ENCODE measurements at places on chromosomes 11 and 22.

GRCh38 chr22:45966895-45967365 lies 10.0 kb downstream of the WNT7B start:
- DNase-seq, result no peak

GRCh38 chr11:12132790-12133145 lies 22.4 kb downstream of the MICAL2 start:
- DNase-seq, result no peak

DNA sequence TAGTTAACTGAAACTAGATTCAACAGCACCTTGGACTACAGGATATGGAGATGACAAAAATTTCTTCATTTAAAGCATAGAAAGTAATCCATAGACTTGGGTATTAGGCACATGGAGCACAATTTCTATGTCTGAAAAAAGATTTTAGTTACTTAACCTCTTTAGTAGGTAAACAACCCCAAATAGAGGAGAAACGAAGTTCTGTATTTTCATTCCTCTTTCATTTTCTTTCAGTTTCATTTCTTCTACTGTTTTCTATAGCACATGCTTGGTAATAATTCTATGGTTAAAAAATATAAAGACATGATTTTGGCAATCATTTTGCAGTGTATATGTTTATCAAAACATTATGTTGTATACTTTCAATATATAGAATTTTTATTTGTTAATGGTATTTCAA lies 99.5 kb downstream of the CASP12 start:
- no peak for DNase-seq

DNA sequence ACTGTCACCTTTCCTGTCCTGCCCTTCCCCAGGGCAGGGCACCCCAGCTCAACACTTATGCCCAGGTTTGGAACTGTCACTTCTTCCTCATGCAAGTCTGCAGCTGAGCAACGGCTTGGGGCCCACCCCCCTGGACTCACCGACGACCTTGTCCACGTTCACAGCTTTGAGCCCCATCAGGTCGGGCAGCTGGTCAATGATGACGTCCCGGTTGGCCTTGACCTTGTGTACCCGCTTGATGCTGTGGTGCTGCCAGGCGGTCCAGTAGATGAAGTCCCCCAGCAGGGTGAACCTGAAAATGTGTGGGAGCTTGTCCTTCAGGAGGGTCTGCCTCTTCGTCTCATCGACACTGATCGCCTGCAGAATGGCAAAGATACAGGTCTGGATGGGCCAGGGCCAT lies 135.0 kb downstream of the CRYBB2 start:
- DNase-seq, result no peak

GRCh38 chr11:133887692-133888332 lies 42.5 kb upstream of the SPATA19 start:
- DNase-seq, result no peak

DNA sequence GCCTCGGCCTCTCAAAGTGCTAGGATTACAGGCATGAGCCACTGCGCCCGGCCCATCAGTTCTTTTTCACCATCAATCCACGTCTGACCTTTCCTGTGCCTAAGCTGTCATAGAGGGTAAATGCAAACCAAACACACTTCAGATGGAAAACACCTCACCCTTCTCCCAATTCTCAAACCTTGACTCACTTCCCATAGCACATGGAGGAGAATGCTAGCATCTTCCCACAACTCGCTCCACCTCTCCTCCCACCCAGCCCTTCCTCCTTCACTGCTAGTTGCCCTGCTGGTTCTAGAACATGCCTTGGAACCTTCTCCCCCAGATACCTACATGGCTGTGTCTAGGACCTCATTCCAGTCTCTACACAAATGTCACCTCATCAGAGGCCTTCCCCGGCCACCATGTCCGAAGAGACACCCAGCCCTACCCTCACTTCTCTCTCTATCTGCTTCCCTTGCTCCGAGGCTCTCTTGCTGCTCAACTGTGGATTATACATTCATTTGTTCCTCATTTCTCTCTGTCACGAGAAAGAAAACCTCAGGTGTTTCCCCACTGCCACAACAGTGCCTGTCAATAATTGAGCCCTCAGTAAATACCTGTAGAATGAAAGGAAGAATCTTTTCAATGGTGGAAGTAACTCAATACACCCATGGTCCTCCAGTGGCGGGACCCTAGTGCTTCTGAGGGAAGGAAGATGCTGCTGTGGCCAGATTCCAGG lies 21.3 kb upstream of the NCF4 start:
- no peak for DNase-seq

- no peak for DNase-seq
These were observed 25.9 kb downstream of the MOV10L1 start for GRCh38 chr22:50115693-50116092.

GRCh38 chr22:17878941-17879340 lies 104.7 kb upstream of the BID start:
- DNase-seq, result no peak

DNA sequence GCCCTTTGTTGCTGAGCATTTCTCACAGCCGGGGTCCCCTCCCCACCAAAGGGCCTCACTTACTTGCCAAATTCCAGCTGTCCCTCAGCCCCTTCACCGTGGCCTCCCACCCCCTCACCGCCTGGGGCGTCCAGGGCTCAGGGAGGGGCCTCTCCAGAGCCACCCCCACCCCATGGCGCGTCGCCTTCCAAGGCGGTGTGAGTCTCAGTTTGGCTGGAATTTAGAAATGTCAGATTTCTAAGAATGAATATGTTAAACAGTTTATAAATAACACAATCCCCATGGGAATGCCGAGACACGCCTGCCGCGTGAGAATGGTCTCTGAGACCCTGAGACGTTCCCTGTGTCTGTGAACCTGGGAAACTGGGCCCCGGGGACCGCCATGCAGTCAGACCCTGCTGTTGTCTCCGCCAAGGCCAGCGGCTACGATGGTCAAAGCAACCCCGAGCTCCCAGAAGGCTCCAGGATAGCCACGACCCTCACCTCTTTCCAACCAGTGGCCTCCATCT lies 28.9 kb downstream of the CELSR1 start:
- DNase-seq, result no peak

- DNase-seq, result no peak
These were observed 158.8 kb downstream of the TTC17 start for GRCh38 chr11:43517518-43517917.

DNA sequence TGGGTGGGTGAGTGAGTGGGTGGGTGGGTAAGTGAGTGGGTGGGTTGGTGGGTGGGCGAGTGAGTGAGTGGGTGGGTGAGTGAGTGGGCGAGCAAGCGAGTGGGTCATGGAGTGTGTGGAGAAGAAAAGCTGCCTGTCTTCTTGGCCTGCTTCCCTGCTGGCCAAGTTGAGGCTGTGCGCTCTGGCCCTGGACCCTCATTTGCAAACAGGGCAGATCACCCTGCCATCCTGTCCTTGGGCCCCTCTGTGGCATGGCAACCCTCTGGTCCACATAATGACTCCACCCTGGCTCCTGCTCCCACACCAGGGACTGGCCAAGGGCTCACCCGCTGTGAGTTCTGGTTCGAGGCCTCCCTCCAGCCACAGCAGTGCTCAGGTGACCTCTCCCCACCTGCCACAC lies 35.1 kb downstream of the CAPN1 start:
- DNase-seq, result no peak

DNA sequence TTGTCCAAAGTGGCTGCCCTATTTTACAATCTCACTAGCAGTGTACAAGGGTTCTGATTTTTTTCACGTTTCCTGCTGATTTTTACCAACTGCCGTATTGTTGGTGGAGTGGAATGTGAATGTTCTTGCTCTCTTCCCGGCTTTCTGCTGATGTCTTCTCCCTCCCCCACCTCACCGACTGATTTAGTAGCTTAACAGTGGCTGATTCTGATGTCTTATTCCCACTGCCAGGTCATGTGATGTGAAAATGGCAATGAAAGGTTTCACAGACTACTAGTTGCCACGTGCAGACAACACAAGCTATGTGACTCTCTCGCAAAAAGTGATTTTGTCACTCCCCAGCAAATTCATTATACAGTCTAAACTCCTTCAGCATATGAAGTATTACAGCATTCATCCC lies 17.3 kb upstream of the NEU3 start:
- DNase-seq, result no peak

GRCh38 chr11:130908770-130909625 lies 7.3 kb downstream of the SNX19 start:
- DNase-seq, result no peak

GRCh38 chr11:130150790-130151189 lies 8.8 kb upstream of the ST14 start:
- DNase-seq, result no peak

GRCh38 chr22:49966041-49966773 lies 5.6 kb downstream of the PIM3 start:
- DNase-seq, result peak; percentile 28

GRCh38 chr11:77136074-77136473 lies 8.0 kb downstream of the MYO7A start:
- DNase-seq, result peak; percentile 50

GRCh38 chr22:37381489-37381888 lies 45.8 kb downstream of the ELFN2 start:
- DNase-seq, result no peak

DNA sequence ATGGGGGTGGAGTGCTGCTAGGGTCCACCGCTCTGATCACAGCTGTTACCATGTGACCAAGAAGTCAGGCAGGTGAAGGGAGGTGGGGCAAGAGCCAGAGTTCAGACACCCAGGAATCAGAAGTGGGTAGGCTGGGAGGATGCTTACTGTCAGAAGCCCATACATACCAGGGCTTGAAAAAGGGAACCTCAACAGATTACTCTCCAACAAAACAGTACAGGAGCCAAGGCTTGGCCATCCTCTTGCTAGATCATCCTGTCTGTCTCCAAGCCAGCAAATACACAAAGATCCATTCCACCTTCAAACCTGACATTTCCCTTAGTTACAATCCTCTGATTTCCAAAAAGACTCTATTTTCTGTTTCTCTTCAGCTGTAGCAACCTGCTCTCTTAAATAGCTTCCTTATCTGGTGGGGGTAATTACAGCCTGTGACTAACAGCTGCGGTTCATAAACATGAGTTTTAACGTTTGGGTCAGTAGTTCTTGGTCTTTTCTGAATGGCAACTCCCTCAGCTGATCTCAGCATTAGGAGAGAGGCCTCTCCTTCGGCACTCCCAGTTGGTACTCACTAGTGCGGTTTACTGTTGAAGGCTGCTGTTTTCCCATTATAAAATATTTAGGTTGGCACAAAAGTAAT lies 31.1 kb upstream of the WT1 start:
- DNase-seq, result no peak

Measured in activated CD4-positive, alpha-beta T cell treated with anti-CD3 and anti-CD28 coated beads for 36 hours (primary cell).